ENCODE measurements at places on chromosomes 7 and 10.

DNA sequence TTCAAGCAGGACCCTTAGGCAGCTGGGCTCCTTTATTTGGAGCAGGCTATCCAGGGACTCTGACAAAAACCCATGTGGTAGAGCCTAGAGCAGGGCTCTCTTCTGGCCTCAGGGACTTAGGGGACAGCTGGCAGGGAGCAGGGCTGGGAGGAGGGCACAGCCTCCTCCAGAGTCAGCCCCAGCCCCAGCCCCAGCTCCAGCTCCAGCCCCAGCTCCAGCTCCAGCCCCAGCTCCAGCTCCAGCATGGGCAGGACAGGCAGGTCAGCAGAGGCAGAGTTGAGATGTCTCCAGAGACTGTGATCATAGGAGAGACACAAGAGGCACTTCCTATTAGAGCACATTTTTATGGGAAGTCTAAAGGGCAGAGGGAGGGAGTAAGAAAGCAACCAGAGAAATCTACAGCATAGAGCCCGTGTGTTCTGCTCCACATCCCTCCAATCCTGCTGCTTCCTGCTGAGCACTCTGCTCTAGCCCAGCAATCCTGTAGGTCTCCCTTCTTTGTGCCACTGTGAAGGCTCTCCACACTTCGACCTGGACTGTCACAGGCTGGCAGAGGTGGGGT, 13.3 kb upstream of the C10orf53 start:
- DNase-seq: no peak

GRCh38 chr7:15848362-15848761, 161.9 kb upstream of the MEOX2 start:
- no peak for DNase-seq

GRCh38 chr10:121994429-121994941, 5.5 kb downstream of the TACC2 start:
- no peak for DNase-seq

DNA sequence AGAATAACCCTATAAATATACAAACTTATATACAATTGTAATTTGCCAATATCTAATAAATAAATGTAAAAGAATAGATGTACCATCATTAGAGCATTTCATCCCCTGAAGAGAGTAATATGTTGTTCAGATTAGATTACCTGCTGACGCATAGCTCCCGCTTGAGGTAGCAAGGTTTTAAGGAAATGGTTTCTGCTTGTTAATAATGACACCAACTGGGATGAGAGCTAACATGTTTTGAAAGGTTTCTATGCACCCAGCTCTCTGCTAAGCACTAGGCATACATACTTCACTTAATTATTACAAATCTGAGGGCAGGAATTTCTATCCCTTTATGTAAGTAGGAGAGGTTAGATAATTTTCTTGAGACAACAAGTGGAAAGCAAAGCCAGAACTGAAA, 1003.3 kb upstream of the SORCS1 start:
- no peak for DNase-seq

DNA sequence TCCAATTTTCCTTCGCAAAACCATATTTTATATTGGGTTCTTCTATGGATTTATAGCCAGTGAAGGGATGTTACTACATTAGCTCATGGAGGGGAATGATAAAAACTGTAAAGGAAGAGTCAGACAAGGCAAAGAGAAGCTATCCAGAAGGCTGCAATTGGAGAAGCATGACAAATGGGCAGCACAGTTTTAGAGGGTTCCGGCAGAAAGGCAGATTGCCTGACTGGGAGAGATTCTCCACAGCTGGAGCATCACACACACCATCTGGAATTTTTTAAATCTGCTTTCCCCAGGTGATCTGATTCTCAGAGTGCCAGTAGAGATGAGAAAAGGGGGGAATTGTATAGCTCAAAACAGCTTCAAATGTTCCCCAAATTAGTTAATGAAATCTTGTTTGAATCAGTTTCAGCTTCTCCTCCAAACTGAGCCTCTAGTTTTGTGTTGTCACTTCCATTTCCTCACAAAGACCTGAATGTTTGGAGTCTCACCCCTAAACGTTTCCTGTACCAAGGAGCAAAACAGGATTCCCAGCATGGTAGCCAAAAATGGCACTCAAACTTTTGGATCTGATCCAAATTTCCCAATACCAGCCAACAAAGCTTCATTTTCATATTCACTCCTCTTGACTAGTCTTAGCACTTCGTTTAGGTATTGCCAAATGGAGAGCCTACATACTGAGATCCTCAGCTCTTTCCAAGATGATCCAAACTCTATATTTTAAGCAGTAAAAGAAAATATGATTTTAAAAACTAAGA, 177.5 kb downstream of the HPSE2 start:
- DNase-seq: no peak

DNA sequence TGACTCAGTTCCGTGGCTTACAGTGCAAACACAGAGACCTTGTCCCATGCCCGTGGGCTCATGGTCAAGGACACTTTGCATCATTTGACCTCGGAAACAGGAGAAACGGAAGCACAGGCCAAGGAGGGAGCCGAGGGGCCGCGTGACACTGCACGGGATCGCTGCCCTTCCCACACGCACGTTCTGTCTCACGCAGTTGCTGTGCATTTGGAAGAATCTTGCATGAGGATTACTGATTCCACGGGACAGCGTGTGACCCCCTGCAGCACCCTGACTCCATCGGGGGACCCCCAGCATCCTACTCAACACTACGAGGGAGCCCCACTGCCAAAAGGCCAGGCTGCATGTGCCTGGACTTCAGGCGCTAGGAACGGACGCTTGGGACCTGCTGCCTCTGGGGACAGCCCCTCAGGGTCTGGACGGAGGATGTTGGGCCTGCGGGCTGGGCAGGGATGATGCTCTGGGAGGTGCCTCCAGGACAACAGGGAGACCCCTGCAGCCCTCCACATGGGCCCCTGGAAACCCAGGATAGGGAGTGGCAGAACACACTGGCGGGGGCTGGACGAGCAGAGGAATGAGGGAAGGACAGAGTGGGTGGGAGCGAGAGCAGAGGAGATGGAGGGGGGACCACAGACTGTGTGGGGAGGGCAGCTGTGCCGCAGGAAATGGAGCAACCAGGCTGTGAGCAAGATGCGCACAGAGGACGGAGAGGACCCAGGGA, 222.2 kb downstream of the DNAJB6 start:
- DNase-seq: no peak

DNA sequence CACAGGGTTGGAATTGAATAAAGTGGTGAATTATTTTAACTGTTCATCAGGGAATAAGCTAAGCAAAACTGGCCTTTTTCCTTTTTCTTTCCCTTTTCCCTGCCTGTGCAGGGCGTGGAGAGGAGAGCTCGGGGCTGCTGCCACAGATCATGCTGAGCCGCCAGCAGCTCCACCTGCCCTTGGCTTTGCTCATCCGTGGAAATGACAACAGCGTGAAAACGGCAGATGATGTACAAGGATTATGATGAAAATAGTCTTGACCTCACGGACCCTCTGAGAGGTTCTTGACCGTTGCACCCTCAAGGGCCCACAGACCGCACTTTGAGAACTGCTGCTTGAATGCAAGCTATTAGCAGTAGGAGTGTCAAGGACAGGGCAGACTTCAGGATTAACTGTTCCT, 10.6 kb downstream of the PPP2R2D start:
- DNase-seq: no peak

GRCh38 chr7:34675749-34676374, 17.8 kb downstream of the NPSR1 start:
- DNase-seq: peak; percentile 36

DNA sequence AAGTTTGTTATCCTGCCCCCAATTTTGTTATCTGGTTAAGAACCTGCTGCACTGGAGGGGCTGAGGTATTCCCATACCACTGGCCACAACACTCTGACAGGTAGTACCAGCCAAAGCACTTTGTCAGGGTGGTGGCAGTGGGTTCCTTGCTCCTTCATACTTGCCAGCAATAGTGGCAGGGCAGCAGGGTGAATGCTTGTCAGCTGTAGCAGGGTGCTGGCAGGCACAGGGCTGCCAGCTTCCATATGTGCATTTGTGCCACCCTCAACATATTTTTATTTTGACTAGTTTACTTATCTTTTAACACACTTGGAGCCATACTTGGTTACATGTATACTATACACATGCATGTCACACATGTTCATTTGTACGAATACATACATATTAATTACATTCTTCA, 294.0 kb upstream of the VWC2 start:
- DNase-seq: no peak

GRCh38 chr10:60576130-60577069, 186.7 kb upstream of the ANK3 start:
- DNase-seq: no peak

- no peak for DNase-seq
Measured at GRCh38 chr7:104509874-104510273, 181.5 kb downstream of the LHFPL3 start.

GRCh38 chr7:16086743-16087142, 334.6 kb downstream of the CRPPA start:
- no peak for DNase-seq

DNA sequence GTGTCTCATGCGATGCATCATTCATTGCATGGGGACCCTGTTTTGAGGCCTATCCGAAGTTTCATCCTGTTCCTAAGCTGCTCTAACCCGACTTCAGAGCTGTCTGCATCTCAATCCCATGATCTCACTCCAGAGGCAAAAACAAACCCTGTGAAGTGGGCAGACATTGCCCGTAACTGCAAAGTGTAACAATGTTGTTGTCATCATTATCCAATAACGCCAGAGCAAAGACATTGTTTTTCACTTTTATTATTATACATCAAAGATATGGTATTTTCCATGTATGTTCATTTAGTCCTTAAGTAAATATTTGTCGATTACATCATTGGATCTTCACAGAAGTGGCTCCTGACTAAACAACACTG, 246.7 kb downstream of the KLF6 start:
- DNase-seq: no peak

GRCh38 chr7:25951414-25952260, 200.4 kb upstream of the NFE2L3 start:
- no peak for DNase-seq

GRCh38 chr10:97858001-97858439, 8.4 kb downstream of the GOLGA7B start:
- peak; percentile 51 for DNase-seq

GRCh38 chr7:47342296-47343060, 239.4 kb downstream of the TNS3 start:
- no peak for DNase-seq

DNA sequence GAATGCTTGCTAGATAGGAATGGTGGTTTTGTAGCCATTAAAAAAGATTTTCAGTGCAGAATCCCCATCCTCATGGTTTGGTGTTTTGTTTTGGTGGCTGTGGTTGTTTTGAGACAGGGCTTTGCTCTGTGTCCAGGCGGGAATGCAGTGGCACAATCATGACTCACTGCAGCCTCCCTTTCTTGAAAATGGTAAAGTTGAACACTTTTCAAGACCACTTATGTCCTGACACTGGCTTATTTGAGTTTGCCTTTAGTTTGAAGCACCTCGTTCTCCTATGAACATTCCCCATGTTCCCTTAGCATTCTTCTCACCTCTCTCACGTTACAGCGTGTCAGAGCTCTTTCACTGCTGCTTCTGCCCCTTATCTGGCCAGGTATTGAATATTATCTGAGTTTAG, 140.1 kb downstream of the LRRC4 start:
- DNase-seq: no peak

GRCh38 chr10:29324220-29324841, 35.5 kb downstream of the LYZL1 start:
- DNase-seq: no peak

- DNase-seq: no peak
Measured at GRCh38 chr7:95436407-95436806, 1.6 kb upstream of the PON2 start.

DNA sequence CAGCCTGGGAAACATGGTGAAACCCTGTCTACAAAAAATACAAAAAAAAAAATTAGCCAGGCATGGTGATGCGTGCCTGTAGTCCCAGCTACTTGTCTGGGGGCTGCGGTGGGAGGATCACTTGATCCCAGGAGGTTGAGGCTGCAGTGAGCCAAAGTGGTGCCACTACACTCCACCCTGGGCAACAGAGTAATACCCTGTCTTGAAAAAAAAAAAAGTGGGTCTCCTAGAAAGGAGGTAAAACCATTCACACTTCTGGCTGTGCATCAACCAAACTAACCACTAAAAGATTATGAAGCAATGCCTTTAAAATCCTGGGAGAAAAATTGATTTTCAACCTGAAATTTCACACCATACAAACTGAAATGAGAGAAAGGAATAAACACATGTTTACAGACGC, 35.4 kb upstream of the C10orf71 start:
- DNase-seq: no peak

DNA sequence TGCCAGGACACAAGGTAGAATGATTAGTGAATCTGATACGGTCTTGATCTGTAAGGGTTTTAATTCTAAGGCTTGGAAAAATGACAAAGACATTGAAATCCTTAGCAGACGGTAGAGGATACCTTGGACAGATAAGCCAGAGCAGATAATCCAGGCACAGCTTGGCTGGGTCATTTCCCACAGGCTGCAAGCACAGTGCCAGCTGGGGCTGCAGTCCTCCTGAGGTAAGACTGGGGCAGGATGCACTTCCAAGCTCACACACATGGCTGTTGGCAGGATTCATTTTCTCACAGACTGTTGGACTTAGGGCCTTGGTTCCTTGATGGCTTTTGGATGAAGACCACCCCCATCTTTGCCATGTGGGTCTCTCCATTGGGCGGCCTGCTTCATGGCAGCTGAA, 63.2 kb upstream of the BMPER start:
- no peak for DNase-seq

DNA sequence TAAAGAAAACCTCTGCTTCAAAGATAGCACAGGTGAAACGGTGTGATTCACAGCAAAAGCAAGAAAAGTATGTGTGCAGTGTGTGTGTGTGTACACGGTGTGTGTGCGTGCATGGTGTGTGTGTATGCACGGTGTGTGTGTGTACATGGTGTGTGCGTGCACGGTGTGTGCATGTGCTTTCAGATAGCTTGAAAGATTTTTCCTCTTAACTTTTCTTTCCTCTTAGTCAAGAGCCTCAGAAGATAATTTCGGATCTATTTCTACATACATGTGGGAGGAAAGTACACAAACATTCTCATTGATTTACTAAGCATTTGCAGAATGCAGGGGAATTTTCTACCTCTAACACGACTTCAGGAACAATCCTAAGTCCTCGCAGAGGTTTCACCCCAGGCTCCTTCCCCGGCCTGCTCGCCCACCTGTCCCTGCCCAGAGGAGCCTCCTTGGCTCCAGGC, 2.9 kb downstream of the FGFR2 start:
- no peak for DNase-seq

DNA sequence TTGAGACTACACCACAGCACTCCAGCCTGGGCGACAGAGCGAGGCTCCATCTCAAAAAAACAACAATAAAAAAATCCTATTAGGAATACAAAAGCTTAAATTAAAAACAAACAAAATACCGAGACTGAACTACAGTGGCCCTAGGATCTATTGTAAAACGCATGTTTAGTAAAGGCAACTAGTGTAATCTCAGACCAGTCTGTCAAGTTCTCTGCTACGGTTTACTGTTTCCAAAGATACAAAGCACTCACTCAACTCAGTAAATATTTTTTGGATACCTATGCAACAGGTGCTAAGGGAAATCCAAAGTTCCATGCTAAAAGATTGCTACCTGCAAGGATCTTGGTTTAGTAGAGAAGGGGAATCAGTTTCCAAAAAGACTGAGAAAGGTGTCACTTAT, 3.4 kb upstream of the MIOS start:
- DNase-seq: no peak

- no peak for DNase-seq
Measured at GRCh38 chr7:98462911-98463633, 62.2 kb upstream of the BAIAP2L1 start.
